Sigmoid colon (tissue), 7 donors: ENCODE measurements at places on chromosomes 6 and 20.

GRCh38 chr6:45630801-45631200 is 253.1 kb upstream of the SUPT3H start:
- DNase-seq, result no peak

- no peak for DNase-seq
Observed at GRCh38 chr6:43812850-43813578, 43.0 kb downstream of the VEGFA start.

- peak; percentile 50 for DNase-seq
Observed at GRCh38 chr6:41654698-41655151, 16.5 kb downstream of the MDFI start.

DNA sequence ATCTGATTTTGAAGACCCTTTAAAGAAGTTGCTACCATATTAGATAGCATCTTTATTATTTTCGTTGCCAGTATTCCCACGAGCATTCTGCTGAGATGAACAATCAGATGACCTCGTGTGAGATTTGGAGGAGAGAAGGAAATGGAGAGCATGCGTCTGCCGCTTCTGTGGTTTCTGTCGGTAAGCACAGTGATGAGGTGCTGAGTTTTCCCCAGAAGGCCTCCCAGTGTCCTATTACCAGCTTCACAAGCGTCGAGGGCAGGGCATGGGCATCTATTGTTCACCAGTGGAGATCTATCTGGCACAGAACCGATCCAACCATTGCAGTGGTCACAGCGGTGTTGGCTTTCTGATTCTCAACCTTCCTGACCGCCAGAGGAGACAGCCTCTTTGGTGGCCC is 29.4 kb downstream of the TRAF3IP2 start:
- no peak for DNase-seq

DNA sequence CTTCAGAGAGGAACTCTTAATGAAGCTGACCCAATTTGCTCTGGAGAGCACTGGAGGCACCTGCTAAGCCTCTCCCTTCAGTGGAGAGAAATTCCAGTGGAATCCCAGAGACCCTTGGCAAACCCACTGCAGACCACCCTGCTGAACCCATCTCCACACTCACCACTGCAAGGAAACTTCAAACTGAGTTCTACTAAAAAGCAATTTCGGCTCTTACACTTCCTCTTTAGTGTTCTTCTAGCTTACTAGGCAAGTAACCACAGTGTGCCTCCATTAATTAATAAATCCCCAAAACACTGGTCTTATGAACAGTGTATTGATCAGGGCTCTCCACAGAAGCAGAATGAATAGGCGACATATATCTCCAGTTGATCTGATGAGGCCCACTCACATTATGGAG is 43.0 kb upstream of the HLA-E start:
- no peak for DNase-seq

GRCh38 chr20:19996222-19996621 is 20.9 kb upstream of the NAA20 start:
- DNase-seq, result no peak

GRCh38 chr6:37285861-37286311 is 27.9 kb upstream of the TMEM217 start:
- DNase-seq, result no peak

GRCh38 chr20:57749131-57749690 is 39.4 kb upstream of the PMEPA1 start:
- peak; percentile 63 for DNase-seq

- no peak for DNase-seq
Observed at GRCh38 chr20:23226612-23227265, 123.9 kb upstream of the NXT1 start.

DNA sequence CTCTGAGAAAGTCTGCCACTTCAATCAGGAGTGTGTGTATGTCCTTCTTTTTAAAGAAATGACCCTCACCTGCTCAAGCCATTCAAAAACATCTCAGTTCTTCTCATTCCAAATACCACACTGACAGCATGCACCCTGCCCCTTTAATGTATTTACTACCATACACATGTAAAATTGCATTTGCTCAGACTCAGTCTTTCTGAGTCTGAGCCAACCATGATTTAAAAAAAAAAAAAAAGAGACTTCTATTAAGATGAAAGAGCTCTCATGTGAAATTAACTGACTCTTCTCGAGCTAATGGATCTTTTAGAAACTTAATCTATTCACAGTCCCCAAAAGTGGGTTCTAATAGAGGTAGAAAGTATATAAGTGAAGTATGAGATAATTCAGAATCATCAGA is 1.4 kb upstream of the FILIP1 start:
- DNase-seq, result no peak

GRCh38 chr6:30260036-30260504 is 46.9 kb upstream of the TRIM26 start:
- DNase-seq, result no peak

DNA sequence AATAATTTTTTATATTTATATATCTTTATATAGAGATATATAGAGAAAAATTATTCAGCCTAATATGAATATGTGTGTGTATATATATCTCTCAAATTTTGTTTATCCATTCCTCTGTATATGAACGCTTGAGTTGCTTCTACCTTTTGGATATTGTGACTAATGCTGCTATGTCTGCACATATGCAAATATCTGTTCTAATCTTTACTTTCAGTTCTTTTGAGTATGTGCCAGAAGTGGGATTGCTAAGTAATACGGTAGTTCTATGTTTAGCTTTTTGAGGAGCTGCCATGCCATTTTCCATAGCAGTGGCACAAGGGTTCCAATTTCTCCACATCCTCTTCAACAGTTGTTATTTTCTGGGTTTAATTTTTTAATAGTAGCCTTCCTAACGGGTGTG is 72.8 kb upstream of the CEP85L start:
- DNase-seq, result no peak

GRCh38 chr6:104095661-104096416 is 763.9 kb downstream of the HACE1 start:
- DNase-seq, result no peak

GRCh38 chr6:109260701-109261100 is 121.6 kb downstream of the CD164 start:
- no peak for DNase-seq

DNA sequence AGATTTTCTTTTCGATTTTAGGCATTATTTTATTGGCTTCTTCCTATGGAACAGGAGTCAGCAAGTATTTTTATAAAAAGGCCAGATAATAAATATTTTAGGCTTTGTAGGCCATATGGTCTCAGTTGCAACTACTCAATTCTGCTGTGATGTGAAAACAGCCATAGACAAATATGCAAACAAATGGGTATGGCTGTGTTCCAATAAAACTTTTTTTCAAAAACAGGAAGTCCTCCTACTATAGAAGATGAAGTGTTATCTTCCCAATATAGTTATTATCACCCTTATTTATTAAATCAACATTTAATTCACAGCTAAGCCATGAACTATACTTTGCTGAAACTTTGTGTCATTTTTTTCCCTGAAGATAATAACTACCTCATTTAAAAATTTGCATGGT is 57.2 kb downstream of the CHD6 start:
- DNase-seq, result no peak

- DNase-seq, result no peak
Observed at GRCh38 chr6:122702841-122703240, 76.7 kb upstream of the FABP7 start.

DNA sequence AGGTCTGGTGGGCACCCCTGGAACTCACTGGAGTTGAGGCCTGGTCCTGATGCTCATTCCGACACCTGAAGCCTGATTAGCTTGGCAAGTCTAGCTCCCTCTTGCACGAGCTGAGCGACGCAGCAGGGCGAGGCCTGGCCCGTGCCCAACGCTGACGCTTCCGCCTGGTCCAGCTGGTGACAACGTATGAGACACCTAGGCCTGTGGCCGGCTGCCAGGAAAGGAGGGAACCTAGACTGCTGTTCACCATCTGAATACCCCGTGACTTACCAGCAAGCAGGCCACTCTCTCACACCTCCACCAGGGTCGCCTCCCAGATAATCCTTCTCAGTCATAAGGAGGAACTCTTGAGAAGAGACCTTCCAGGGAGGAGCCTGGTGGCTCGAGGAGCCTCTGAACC is 24.5 kb downstream of the YTHDF1 start:
- no peak for DNase-seq

DNA sequence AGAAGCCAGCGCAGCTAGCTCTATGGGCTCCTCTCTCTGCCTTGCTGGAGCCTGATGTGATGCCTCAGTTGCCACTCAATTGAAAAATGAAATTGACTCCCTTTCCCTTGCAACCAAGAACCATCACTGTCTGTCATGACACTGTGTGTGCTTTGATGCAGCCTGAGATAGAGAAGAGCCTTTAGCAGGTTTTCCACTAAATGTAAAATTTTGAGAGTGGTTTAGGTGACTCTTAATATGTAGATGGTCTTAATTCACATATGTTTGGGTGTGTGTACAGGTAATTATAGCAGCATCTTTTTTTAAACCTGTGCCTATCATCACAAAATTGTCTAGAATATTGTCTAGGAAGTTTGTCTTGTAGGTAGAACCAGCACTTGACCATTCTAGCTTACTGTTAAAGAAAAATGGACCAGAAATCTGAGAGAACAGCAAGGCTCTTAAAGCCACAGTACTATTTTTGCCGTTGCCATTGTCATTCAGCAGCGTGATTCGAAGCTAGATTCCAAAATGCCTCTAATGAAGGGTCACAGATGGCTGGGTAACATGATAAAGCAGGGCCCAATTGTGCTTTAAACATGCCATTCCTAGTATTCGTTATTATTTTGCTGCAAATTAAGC is 1.3 kb downstream of the ARFGEF3 start:
- DNase-seq, result no peak

DNA sequence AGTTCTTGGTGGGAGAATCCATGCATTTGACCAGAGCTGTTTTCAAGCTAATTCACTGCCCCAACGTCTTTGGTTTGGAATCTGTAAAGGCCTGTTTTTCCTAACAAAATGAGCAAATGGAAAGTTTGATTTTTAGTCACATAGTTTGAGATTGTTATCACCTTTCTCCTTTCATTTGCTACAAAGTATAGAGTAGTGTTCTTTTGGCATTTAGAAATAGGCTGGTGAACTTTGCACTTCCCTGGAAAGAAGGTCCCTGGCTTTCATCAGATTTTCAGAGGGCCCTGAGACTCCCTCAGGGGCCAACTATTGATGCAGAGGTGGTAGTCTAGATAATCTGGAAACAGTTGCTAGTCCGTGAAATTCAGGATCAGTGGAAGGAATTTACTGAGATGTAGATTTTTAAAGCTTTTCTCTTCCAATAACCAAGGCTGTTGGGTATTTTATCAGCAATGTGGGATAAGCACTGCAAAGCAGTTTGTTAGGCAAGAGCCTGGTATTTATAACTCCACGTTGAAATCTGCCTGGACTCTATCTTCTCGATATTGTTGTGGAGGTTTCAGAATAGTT is 1.7 kb downstream of the ARFGEF2 start:
- DNase-seq, result no peak

DNA sequence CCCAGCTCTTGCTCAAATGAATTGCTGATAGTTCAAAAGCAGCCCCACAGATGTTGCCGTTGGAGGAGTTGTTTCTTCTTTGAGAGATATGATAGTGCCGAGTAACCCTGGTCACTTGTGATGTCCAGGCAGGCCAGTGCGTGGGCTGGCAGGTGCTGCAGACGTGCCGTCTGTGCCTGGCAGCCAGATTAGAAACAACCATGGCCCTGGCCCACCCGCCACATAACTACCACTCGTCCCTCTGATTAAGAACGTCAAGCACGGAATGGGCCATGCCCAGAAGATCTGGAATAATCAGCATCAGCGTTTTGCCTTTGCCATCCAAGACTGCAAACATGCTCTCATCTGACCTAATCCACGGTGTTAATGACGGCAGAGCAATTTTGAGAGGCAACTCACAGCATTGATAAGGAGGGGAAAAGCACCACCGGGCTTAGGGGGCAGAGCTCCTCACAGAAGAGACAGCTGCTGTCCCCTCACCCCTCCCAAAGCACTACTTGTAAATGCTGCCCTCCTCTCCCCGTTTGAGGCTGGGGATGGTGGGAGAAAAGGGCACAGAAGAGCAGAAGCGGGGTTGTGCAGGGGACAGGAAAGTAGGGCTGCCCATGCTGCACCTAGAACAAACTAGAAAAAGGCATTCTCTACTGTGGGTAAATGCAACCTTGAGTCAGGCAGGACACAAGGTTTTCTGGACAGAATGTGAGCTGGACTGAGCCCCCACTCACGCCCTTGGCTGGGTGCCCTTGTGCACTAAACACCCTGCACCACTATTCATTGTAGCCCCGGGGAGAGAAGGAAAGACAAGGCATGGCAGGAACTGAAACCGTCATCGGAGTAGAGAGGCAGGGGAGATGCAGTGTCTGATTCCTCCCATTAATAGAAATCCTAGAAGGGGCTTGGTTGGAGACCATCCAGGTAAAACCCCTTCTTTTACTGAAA is 5.3 kb upstream of the CPNE5 start:
- DNase-seq, result no peak

- no peak for DNase-seq
Observed at GRCh38 chr6:41896281-41896680, 1.1 kb upstream of the USP49 start.

GRCh38 chr6:53032849-53033248 is 32.4 kb upstream of the FBXO9 start:
- no peak for DNase-seq

- DNase-seq, result peak; percentile 12
Observed at GRCh38 chr6:40414617-40415016, 172.5 kb downstream of the LRFN2 start.

DNA sequence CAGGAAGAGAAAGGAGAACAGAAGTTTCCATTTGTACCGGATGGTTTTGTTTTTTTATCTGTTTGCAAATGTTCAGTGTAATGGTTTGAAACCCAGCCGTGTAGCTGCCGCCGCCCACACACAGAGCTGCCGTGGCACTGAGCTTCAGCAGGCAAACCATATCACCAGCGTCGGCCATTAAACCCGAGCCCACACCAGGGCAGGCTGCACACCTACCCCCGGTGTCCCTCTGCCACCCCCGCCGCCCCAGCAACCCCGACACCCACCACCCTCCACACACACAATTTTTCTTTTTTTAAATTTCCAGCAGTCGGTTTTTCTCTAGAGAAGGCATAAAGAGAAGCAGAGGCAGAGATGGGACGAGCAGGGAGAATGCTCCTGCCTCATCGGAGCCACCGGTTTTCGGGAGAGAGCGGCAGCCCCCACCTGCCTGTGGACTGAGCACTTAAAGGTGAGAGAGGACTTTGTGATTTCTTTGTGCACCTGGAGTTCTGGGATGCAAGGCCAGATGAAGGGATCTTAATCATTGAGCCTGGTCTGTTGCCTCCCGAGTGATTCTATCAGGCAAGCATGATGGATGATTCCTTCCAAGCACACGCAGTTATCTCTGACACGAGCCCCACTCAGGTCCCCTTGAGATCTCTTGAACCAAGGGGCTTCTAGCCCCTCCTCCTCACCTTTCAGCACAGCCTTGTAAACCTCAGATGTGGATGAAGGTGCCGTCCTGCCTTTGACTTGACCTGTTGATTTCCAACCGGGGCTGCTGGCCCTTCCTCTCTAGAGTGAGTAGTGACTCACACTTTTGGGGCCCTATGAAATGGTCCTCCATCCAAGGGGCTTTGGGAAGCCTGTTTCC is 17.5 kb upstream of the ZNF831 start:
- DNase-seq, result no peak

GRCh38 chr20:5182615-5183254 is 55.9 kb downstream of the CDS2 start:
- DNase-seq, result no peak

DNA sequence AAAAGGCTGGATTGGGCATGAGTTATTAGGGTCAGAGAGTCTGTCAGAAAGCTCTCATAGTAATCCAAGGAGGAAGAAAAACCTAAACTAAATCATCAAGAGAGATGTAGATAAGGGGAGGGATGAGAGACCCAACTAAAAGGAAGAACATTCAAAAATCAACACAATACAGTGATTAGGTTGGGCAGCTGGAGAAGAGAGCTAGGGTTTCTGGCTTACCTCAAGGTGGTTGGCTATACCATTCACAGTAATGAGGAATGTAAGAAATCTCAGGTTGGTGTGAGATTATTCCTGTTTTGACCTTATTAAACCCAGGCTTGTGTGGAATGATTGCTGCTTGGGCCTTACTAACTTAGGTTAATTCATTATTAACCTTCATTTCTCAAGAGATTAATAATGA is 6.2 kb upstream of the COX7A2 start:
- DNase-seq, result no peak
